ENCODE measurements at places on chromosomes 1 and 21.

DNA sequence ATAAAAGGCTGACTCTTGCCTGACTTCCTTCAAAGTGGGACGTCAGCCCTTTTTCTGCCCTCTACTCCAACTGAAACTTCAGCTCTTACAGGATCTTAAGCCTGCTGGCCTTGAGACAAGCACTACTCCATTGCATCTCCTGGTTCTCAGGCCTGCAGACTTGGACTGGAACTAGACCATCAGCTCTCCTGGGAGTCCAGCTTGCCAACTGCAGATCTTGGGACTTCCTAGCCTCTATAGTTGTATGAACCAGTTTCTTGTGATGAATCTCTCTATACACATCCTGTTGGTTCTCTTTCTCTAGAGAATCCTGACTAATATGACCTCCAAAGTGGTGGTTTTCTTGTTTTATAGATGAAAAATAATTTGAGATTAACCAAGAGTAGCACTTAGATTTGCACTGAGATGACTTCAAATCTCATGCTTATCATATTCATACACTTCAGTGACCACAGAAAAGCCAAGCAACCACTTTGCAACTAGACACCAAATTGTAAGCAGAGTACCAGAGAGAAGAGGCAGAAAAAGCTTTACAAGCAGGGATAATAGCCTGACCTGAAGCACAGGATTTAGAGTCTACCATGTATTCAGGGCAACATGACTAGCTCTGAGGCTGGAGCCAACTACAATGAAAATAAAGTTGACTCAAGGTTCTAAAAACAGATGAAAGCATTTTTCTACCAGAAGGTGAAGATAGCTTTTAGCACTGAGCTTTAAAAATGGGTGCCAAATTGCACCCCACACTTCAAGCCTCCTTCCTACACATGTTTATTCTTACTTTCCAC lies 661.3 kb upstream of the USP24 start:
- no peak for DNase-seq

DNA sequence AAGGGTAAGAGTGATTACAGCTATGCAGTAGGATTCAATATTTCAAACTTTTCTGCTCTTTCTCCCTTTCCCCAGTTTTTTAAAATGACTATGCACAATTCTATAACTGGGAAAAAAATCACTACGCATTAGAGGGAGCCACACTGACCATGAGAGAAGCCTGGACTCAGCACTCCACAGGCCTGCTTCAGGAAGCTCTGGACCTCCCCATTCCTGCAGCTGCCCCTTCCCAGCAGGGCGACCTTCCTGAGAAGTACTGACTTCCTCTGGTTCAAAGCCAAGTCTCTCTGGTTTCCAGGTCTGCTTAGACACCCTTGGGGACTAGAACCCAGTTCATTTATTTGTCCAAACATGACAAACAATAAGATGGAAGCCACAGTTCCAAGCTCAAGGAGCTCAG lies 42.0 kb upstream of the CLSTN1 start:
- DNase-seq = no peak

DNA sequence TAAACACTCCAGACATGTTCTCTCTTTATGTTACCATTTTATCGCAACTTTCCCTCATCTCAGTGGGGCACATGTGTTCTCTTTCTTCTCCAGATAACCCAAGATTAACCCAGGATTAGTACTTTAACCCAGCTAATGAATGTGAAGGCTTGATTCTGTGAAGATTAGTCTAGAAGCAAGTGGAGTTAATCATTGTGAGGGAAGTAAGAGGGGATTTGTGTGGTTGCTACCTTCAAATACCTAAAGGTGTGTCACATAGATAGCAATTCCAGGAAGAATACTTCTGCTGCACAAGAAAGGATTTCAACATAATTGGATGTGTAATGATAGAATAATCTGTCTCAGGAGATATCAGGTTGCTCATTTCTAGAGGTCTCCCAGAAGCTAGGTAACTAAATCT lies 327.1 kb downstream of the PBX1 start:
- DNase-seq = no peak

- DNase-seq = no peak
Measured at GRCh38 chr1:97254731-97255463, 533.3 kb downstream of the PTBP2 start.

DNA sequence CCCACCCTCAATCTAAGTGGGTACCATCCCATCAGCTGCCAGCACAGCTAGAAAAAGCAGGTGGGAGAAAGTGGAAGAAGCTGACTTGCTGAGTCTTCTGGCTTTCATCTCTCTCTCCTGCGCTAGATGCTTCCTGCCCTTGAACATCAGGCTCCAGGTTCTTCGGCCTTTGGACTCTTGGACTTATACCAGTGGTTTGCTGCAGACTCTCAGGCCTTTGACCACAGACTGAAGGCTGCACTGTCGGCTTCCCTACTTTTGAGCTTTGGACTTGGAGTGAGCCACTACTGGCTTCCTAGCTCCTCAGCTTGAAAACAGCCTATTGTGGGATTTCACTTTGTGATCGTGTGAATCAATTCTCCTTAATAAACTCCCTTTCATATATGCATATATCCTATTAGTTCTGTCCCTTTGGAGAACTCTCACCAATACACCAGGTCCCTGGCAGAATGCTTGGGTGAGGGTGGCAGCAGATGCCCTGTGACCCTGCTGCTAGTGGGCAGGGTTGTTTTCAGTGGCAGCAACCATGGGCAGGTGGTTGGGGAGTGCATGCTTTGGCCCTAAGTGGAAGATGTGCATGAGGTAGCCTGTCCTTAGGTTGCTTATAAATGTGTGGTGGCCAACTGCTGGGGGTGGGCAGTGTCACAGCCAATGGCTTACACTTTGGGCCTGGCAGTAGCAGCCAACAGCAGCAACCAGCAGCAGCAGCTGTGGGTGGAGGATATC lies 10.8 kb upstream of the ADAM30 start:
- DNase-seq = no peak

DNA sequence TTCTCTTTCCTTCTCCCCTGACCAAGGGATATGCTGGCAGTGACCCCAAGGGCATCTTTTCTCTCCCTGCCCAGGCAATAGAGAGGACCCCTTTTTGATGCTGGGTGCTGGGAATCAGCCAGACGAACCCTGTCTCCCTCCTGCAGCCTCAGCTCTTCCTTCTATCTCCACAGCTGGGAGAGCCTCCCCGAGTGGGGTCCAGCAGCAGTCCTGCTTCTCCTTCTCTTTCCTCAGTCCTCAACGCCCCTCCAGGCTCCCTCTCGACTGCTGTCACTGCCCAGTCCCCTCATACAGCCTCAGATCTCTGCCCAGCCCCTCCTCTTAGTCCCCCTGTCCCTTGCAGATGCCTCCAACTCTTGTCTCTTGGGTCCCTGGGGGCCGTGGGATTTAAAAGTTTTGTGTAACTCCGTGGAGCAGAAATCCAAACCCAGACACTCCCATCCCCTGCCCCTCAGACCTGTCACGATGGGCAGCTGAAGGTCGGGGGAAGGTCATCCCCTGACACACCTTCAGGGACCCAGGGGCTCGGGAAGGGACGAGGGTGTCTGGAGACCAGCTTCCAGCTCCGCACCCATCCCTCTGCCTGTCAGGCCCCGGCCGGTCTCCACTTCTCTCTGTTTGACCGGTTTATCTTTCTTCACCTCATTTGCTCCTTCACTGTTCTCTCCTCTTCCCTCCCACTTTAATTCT lies 5.8 kb upstream of the ETV3L start:
- no peak for DNase-seq

DNA sequence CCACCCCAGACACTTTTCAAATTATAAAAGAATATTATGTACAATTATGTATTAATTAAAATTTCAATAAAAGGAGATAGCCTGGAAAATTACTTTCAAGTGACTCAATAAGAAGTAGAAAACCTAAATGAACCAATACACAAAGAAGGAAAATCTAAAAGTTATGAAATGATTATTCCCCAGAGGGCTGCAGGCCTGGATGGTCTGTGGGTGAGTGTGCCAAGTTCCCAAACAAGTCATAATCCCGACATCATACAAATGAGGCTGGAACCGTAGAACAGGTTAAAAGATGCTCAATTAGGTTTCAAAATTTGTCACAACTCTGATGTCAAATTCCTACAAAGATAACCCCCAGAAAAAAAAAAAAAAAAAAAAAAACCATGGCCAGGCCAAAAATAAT lies 12.7 kb downstream of the SPATC1L start:
- no peak for DNase-seq

GRCh38 chr1:47326271-47326670 lies 7.3 kb upstream of the CMPK1 start:
- no peak for DNase-seq

GRCh38 chr1:24505816-24506215 lies 3.2 kb downstream of the RCAN3 start:
- no peak for DNase-seq

DNA sequence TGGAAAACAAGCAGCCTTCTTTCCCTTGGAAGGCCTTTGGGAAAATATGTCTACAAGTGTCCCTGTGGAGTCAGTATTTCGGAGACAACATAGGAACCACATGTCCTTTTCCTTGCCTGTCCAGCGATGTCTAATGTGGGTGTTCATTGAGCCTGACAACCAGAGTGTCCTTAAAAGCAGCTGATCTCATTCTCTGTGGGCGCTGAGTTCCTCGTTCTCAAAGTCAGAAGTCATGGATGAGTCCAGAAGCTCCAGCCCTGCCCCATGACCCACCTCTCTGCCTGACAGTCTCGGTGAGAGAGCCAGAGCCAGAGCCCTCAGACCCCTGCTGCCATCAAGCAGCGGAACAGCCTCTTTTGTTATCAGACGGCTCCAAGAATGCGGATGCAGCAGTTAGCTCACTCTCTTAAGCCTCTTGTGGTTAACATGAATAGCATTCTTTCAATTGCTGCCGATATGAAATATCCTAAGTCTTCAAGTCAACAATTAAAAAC lies 329.2 kb downstream of the TGFB2 start:
- DNase-seq = no peak

GRCh38 chr1:22262583-22262982 lies 119.7 kb upstream of the WNT4 start:
- DNase-seq = no peak

- no peak for DNase-seq
Measured at GRCh38 chr1:241717975-241718374, 65.9 kb downstream of the WDR64 start.

DNA sequence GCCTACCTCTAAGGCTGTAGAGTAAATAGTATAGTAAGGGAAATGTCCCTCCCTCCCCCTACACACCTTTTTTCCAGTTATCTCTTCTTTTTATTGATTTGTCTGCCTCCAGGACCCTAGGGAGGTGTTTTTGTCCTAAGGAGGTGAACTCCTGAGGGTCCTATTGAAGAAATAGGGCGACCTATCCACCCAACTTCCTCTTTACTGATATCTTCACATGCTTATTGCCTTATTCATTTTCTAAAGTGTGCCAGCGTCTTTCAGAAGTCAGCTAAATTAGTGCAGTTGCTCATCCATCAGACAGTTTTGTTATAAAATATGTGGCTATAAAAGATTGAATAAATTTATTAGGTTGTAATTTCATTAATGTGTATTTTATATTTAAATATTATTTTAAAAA lies 5.9 kb downstream of the BACH1 start:
- no peak for DNase-seq

DNA sequence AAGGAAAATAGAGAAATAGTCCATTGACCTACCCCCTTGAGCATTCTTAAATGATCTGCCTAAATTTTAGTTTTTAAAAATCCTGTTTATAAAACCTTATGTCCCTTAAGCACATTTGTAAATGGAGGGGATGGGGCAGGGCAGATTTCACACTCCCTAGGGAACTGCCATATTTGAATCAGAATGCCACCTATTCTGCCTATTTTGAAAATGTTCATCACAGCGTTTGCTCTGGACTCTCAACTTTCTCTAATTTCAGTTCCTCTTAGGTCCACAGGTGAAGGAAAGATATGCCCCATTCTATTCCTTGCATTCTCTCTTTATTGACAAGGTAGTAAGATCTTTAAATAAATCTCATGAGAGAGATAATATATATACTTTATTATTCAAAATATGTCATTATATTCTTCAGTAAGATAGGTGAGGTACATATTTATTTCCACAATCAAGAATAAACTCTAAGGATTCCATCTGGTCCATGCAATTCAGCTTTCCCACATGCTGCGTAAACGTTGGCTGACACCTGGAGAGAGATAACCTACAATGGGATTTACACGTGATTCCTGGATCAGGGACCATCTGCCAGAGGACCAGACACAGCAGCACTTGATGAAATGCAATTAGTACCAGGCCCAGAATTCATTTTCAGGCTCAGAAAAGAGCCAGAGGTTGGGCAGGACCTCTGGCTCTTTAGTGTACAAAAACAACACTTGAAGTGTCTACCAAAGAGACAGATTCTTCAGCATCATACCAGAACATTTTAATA lies 1.2 kb upstream of the LPGAT1 start:
- DNase-seq = no peak

GRCh38 chr1:50527249-50527986 lies 104.2 kb upstream of the DMRTA2 start:
- no peak for DNase-seq

- no peak for DNase-seq
Measured at GRCh38 chr21:45640888-45641479, 2.5 kb upstream of the PCBP3 start.

- DNase-seq = no peak
Measured at GRCh38 chr1:183810121-183810520, 5.2 kb downstream of the RGL1 start.

GRCh38 chr1:77412820-77413530 lies 131.2 kb downstream of the AK5 start:
- DNase-seq = no peak

DNA sequence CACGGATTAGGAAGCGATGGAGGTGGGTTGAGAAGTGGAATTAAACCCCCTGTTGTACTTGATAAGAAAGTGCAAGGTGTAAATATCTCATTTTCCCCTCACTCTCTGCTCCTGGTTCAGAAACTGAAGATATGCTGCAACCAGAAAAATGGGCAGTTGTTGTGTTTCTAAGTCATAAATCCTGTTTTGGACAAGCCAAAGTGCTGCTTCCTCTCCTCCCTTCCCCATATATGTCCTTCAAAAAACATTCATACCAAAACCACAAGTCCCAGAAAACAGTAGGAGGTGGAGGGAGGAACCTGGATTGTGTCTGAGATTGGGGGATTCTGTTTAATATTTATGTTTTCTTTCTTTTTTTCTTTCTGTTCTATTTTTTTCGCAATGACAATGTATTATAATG lies 13.6 kb upstream of the ZNF362 start:
- DNase-seq = no peak

- DNase-seq = no peak
Measured at GRCh38 chr1:227896710-227897655, 50.7 kb downstream of the WNT9A start.

DNA sequence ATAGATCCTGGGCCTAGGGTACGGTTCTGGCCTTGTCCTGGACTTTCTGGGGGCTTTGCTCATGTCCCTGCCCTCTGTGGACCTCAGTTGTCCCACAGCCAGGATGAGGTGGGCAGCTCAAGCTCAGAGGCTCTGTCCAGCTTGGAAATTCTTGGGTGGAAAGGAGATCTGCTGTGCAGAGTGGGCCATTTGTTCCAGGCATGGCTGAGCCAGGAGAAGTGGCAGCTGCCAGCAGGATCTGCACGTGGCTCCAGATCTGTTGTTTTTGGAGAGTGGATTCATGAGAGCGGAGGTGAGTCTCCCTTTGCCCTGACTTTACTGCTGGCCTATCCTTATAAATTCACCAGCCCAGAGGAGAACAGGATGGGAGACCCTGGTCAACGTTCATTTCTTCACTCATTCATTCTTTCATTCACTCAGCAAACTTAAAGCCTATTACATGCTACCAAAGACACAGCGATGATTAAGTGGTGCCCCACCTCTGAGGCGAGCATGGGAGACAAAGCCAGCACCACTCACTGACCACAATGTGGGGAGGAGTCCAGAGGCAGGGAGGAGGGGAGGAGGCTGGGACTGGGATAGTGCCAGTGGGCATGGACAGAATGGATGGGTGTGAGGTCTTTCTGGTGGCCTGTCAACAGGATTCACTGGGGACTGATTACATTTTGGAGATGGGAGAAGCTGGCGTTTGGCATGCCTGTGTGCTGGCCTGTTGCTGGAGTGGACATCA lies 205.1 kb downstream of the TRABD2B start:
- no peak for DNase-seq

GRCh38 chr1:155082301-155083051 lies 3.8 kb downstream of the EFNA3 start:
- no peak for DNase-seq
